ENCODE measurements at places on chromosomes 5 and 9.

DNA sequence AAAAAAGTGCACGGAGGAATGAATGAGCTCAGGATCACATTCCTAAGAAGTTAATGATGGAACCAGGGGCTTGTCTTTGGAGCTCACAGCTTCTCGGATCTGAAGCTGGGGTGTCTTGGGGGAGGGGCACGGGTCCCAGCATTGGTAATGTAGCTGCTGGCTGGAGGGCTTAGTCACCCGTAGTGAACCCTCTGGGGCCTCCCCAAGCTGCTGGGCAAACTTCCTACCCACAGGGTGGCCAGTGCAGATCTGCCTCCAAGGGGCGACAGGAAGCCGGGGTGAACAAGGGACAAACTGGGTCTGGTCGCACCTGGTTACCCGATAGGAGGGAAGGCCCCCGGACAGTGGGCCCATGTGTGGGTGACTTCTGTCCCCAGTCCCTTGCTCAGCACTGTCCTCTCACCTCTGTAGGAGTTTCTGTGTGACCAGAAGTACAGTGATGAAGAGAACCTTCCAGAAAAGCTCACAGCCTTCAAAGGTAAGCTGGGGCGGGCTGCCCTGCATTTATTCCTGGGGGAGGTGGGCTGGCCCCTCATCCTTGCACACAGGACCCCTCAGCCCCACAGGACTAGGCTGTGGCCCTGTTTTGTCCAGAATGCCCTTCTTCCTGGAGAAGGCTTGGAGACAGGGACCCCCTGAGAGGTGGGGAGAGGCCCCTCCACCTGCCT lies 14.1 kb upstream of the NUP214 start:
- no peak for DNase-seq

DNA sequence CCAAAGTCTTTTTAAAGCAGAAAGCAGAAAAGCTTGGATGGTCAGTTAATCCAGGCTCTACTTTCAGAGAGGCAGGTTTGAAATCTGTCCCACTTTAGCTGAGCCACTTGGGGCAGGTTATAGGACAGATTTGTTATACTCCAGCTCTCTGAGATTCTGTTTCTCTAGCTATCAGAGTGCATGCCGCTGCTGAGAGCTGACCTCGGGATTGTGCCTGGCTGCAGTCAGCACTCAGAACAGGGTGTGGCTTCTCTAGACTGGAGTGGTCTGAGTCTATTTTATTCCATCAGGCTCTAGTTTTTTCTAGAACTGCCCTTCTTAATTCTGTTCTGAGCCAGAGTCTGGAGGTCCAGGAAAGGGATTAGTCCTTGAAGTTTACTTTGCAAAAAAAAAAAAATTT lies 67.7 kb downstream of the NDFIP1 start:
- DNase-seq: no peak

GRCh38 chr9:99282406-99282805 lies 60.3 kb downstream of the SEC61B start:
- DNase-seq: no peak

- no peak for DNase-seq
These were observed 287.8 kb downstream of the TLR4 start for GRCh38 chr9:117992006-117992405.

- no peak for DNase-seq
These were observed 70.7 kb upstream of the TRPC7 start for GRCh38 chr5:136435946-136436543.

DNA sequence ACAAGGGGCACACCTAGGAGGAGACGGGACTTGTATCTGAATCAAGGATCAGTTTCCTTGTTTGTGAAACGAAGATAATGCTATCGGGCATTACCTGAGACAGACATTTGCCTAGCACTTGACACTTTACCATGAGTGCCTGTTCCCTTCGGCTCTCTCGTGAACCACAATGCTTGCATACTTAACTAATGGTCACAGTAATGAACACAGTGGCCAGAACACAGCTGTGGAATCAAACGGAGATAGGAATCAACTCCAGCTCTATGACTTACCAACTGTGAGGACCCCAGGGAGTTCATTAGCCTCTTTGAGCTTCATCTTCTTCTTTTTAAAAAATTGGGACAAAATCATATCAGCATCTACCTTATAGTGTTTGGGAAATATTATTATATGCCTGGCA lies 207.8 kb downstream of the DRD1 start:
- no peak for DNase-seq

DNA sequence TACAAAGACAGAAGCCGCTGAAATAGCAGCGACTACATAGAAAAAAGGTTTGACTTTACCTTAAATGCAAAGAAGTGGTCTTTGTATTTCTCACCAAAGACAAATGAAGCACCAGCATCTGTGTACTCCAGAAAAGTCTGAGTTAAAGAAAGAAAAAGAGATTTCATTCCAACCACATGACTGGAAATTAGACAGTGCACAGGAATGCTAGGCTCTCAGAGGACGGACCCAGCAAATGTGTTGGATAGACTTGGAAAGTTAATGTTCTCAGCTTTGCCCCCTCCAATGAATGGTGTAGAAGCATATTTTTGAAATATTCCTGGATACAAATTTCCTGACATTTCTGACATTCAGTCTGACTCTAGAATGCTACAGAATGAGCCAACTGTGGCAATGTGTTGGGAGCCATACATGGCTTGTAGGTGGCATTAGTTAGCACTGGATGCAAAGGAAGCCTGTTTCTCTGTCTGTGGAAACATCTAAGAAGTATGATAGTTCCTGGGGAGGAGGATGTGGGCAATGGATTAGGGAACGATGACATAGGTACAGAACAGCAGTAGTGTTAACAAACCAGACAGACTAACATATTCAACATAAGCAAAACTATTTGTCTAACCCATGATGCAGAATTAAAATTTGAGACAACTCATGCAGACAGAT lies 43.3 kb downstream of the SLC28A3 start:
- no peak for DNase-seq

- no peak for DNase-seq
These were observed 32.1 kb downstream of the RAI14 start for GRCh38 chr5:34688015-34688810.

GRCh38 chr5:68886814-68887213 lies 207.0 kb upstream of the SLC30A5 start:
- no peak for DNase-seq

DNA sequence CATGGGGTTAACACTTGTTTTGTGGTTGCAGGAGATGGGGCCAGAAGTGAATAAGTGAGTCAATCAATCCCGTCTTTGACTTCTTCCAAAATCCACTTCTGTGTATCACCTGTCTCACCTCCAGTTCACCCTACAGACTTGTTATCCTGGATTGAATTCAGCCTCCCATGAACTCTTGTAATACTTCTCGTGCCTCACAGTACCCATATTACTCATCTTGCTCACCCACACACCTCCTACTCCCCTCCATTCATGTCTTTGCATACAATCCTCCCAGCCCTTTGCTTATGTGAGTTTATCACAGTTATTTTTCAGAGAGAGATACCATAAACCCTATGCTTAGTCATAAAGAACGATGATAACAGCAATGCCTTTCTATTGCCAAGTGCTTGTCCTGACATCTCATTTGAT lies 52.9 kb upstream of the PAPPA start:
- no peak for DNase-seq

- DNase-seq: no peak
These were observed 27.5 kb downstream of the CCDC152 start for GRCh38 chr5:42784132-42784531.

- no peak for DNase-seq
These were observed 204.9 kb upstream of the NREP start for GRCh38 chr5:111961862-111962261.

DNA sequence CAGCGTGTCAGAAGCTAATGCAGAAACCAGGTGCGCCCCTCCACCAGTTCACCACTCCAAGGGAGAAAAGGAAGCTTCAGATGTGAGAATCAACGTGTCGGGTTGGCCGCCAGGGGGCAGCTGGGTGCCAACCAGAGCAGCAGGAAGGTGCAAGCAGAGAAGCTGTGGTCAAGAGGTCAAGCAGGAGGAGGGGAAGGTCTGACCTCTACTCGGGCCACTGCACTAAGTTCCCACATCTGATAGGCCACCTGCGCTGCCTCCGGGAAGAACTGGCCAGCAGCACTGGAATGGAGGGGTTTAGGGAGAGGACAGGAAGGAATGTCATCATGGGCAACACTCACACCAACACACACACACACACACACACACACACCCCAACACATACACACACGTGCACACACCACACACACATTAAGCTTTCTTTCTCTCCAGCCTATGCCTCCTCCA lies 31.4 kb downstream of the ANXA6 start:
- peak; percentile 48 for DNase-seq

- no peak for DNase-seq
These were observed 58.5 kb upstream of the S1PR3 start for GRCh38 chr9:88932766-88933165.

DNA sequence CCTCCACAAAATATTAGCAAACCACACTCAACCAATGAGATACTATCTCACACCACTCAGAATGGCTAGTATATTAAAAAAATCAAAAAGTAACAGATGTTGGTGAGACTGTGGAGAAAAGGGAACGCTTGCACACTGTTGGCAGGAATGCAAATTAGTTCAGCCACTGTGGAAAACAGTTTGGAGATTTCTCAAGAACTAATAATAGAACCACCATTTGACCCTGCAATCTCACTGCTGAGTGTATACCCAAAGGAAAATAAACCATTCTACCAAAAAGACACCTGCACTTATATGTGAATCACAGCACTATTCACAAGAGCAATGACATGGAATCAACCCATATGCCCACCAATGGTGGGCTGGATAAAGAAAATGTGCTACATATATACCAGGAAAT lies 393.5 kb downstream of the PDE4D start:
- DNase-seq: no peak

GRCh38 chr5:121688781-121689180 lies 162.9 kb upstream of the FTMT start:
- DNase-seq: no peak

DNA sequence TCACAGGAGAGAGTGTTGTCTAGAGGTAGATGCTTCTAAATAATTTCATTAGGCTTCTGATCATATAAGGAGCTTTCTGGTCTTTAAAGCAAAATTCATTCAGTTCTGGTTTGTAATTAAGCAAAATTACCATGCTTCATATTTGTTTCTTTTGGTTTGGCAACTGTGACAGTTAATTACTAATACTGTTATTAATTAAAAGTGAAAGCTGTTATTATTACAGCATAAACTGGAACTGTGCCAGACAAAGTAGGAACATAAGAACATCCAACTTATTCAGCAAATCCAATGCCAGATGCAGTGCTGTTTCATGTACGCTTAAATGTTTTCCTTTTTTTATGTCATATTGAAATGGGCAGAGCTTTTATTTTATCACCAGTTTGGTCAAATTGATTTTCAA lies 70.4 kb upstream of the DAB2 start:
- DNase-seq: no peak

DNA sequence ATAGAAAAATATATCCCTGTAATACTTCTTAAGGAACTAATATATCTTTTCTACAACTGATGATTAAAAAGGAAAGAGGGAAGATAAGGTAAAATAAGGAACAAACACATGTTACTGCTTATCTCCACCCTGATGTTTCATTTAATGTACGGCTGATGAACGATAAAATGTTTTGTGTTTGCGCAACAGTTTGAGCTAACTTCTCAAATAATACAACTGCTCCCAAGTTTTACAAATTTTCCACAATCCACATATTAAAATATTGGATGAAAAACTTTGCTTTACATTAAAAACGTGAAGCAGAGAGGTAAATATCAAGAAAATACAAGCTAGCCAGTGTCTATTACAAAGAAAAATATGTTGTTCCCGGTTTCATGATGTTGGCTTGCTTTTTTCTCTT lies 21.0 kb upstream of the CSNK1G3 start:
- DNase-seq: no peak

GRCh38 chr5:94830520-94830919 lies 212.1 kb downstream of the SLF1 start:
- DNase-seq: no peak

- DNase-seq: no peak
These were observed 10.7 kb downstream of the AGTPBP1 start for GRCh38 chr9:85730916-85731630.

DNA sequence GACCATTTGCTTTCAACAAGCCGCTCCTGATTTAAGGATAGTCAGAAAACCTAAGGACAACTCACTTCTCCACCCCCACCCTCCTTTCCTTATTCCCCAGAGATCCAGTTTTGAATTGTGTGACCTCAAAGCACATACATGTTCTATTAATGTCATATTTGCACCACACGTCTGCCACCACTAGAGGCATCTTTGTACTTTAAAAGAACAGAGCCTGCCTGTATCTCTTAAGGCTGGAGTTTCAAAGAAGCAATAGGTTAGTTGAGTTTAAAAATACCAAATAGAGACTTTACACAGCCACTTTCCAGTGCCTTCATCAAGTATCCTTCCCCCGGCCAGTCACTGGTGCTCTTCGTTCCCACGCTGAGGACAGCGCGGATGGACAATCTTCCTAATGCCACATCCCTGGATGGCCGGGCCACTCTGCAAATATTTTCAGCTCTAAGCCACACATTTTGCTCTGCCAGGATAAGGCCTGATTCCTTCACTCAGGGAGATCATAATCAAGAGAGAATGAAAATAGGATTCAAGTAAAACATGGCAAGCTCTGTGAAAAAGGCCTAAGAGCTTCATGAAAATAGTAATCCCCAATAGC lies 146.3 kb downstream of the SNCAIP start:
- DNase-seq: no peak

GRCh38 chr9:14314929-14315874 lies 1.3 kb upstream of the NFIB start:
- no peak for DNase-seq

DNA sequence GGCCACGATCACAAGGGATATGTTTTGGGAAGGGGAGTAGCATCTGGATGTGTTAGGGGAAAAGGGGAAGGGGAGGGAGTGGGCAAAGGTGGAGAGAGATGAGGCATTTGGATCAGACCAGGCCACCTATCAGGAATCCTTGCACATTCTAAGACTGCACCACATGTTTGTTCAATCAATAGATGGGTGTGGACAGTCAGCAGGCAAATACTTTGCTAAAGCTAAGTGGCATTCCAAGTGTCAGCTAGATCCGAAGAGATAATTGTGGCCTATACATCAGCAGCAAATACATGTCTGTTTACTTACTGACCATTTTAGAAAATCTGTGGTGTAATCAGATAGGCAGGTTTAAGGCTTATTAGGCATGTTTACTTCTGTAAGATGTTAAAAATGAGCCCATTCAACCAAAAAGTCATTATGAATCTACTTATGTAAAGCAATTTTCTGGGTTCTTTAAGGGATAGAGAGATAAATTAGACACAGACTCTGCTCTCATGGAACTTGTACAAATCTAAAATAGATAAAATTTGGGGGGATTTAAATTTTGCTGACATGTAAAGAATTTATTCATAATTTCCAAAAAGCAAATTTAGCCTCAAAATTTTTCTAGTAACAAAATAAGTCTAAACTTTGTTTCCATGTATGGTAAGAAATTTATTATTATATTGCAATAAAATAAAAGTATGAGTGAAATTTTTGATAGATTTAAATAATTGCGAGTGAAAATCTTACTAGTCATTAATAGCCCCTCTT lies 107.3 kb downstream of the SNCAIP start:
- no peak for DNase-seq

- no peak for DNase-seq
These were observed 37.5 kb downstream of the CTNNA1 start for GRCh38 chr5:138790684-138791083.
